Ammon's horn (tissue), 1 donor: ENCODE measurements at places on chromosomes 3 and 15.
A peak's percentile ranks its signal among the peaks of the same experiment; 100 is the strongest.

GRCh38 chr3:53169045-53169831 lies 8.2 kb downstream of the PRKCD start:
- DNase-seq: peak; percentile 67

GRCh38 chr15:61621146-61621545 lies 392.0 kb upstream of the RORA start:
- DNase-seq: peak; percentile 7

- DNase-seq: no peak
These were observed 882.2 kb downstream of the NTRK3 start for GRCh38 chr15:87374339-87374738.

DNA sequence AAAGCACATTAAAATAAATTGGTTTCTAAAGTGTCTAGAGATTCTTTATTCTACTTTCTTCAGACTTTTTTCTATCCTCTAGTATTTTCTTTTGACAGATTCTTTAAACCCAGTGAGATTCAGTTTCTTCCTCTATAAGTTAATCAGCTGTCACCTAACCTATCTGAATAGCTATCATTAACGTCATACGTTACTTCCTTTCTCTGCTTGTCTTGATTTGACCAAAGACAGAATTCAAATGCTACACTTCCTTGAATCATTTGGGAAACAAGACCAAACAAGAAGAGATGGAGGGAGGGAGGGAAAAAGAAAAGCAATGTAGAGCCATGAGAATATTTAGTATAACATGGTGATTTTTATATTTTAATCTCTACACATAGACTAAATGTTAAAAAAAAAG lies 235.2 kb downstream of the NAALADL2 start:
- DNase-seq: no peak

DNA sequence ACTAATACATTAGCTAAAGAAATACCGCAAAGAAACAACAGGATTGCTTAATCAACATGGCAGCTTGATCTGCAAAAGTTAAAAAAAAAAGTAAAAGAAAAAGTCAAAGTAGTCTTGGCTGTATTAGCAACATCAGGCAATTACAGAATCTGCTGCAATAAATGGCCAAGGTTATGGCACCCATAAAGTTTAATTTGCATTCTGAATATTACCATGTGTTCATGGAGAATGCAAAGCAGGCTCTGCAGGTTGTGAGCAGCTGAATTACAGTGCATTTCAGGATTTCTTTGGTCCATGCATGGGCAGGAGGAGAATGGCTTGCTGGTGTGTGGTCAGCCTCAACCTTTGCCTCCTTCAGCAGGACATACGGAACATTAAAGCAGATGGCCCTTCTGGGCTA lies 199.1 kb upstream of the AZI2 start:
- no peak for DNase-seq

DNA sequence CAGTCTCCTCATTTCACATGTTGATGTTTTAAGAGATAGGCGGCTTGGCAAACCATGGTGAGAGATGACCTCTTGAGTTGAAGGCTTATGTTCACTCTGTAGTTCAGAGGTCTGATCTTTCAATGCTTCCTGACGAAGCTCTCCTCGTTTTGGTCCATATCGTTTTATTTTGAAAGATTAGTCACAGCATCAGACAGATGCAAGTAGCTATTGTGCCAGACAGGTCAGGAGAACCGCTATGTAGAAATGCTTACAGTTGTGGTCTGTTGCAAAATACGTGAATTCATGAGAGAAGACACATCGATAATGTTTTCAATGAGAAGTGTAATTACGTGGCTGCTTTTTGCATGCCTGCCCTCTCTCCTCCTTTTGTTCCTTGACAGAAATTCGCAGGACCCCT lies 47.5 kb downstream of the CHL1 start:
- DNase-seq: no peak

- DNase-seq: no peak
These were observed 22.1 kb upstream of the NEO1 start for GRCh38 chr15:73030122-73030679.

GRCh38 chr3:13827256-13827655 lies 52.6 kb downstream of the WNT7A start:
- DNase-seq: no peak

GRCh38 chr15:59143281-59143680 lies 38.3 kb downstream of the CCNB2 start:
- DNase-seq: no peak

GRCh38 chr15:64209680-64210334 lies 47.0 kb upstream of the PPIB start:
- DNase-seq: no peak

DNA sequence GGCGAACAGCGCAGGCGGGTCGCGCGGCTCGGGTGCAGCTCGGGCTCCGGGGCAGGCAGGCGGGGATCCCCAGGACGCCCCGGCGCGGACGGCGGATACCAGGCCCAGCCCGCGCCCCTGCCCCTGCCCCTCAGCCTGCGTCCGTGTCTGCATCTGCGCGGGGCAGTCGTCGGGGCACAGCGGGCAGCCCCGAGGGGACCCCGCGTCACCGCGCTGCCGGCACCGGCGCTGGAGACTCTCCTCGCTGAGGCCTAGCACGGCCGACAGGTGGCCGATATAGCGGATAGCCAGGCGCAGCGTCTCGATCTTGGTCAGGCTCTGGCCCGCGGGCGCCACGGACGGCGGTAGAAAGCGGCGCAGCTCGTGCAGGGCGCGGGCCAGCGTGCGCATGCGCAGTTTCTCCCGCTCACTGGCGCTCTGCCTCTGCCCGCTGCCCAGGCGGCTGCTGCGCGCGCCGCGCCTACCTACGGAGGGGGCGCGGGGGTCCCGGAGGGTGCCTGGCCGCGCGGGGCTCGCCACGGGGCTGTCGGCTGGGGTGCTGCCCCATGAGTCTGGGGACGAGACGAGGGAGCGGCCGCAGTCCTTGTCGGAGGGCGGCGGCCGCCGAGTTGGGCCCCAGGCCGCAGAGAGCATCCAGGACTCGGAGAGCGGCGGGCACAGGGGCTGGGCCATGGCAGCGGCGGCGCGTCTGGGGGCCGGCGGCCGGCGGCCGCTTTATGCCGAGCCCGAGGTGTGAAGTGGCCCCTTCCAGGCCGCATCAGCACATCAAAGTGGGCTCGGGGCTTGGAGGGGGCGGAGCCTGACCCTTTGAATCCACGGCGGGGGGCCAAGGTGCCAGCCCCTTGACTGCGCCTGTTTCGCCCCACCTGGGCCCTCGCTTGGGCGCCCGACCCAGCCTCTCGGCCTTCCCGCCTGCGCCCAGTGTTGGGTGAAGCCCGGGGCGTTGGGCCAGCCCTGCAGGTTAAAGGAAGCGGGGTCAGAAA lies at the start of gene MESP1:
Gene MESP1, minus strand, starts transcription at position 690 of the 983 bp plus-strand sequence. Its CDS starts 18 bp downstream, at position 672.
- DNase-seq: peak; percentile 94

DNA sequence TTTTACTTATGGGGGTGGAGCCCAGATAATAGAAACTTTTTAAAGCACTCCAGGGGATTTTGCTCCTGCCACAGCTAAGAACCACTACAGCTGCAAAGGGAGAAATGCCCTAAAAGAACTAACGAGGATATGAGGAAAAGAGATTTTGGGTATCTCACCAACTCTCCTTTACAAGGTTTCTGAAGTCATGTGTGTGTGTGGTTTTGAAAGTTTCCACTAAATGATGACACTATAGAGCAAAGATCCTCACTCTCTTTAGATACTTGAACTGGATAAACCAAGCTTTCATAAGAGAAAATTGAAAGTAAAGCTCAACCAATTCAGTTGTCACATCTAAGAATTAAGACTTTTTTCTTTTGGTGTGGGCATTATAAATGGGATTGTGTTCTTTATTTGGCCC lies 455.3 kb upstream of the ALCAM start:
- no peak for DNase-seq

GRCh38 chr3:48305396-48305795 lies 28.1 kb downstream of the SPINK8 start:
- no peak for DNase-seq

- DNase-seq: no peak
These were observed 1.1 kb upstream of the C15orf62 start for GRCh38 chr15:40768521-40769273.

DNA sequence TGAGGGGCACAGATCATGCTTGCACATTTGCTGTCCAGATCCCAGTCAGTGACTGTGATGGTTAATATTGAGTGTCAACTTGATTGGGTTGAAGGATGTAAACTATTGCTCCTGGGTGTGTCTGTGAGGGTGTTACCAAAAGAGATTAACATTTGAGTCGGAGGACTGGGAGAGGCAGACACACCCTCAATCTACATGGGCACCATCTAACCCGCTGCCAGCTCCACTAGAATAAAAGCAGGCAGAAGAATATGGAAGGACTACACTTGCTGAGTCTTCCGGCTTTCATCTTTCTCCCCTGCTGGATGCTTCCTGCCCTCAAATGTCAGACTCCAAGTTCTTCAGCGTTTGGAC lies 5.1 kb downstream of the GP9 start:
- no peak for DNase-seq

- no peak for DNase-seq
These were observed 47.8 kb upstream of the CGNL1 start for GRCh38 chr15:57328479-57328878.
